ENCODE measurements at places on chromosomes 11 and 22. TPM values are rescaled to one million over a fixed set of nuclear protein-coding genes. Genes with fewer than 3 reads are reported as not detected.

DNA sequence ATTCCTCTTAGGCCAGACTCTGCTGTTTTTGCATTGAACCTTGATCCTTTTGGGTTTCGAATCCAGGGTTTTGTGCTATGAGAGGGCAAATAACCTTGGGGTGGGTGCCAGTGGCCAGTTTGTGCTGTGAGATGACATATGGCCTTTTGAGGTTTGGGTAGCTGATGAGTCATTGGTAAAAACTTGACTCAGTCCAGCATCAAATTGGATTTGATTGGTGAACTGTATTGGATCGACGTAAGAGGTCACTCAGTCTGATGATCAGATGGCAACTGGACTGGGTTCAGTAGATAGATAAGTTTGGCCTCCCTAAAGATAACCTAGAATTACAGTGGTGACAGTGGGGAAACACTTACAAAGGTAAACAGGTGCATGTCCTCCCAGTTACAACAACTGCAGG lies 41.0 kb upstream of the XKR3 start:
- peak; percentile 54 for DNase-seq

DNA sequence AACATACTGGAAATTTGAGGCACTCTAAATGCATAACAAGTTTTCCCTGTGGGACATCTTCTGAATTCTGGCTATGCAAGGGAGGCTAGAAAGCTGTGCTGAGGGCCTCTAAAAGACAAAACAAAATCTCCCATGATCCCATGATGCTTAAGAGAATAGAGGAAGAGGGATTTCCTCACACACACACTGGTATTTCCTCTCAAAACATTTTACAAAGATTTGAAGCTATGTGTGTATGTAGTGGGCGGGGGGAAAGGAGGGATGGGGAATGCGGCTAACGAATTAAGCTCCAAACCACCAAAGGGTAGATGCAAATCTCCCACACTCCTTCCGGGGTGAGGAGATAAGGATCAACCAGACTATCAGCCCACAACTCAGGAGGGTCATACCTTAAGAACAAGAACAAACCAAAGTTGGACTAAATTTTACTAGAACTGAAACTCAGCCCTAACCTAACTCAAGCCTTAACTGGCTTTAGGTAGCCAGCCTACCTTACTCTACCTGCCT lies 6.0 kb downstream of the OR2AT4 start:
- no peak for DNase-seq

DNA sequence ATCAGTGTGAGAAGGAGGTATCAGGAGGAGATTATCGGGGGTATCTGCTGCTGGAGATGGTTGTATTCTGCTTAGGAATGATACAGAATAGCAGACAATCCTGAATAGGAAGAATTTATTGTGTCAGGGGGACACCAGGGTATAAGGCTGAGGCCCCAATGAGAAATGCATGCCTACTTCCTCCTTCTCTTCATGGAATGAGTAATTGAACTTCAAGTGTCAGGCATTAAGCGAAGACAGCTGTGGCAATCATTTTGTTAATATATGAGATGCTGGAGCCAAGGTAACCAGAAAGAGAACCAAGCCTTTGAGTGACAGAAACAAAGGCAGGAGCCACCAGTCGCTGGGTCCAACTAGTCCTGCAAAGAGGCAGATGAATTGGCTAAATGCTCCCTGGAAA lies 49.1 kb downstream of the KIRREL3 start:
- no peak for DNase-seq

Gene SLN
- total RNA-seq, result not detected

DNA sequence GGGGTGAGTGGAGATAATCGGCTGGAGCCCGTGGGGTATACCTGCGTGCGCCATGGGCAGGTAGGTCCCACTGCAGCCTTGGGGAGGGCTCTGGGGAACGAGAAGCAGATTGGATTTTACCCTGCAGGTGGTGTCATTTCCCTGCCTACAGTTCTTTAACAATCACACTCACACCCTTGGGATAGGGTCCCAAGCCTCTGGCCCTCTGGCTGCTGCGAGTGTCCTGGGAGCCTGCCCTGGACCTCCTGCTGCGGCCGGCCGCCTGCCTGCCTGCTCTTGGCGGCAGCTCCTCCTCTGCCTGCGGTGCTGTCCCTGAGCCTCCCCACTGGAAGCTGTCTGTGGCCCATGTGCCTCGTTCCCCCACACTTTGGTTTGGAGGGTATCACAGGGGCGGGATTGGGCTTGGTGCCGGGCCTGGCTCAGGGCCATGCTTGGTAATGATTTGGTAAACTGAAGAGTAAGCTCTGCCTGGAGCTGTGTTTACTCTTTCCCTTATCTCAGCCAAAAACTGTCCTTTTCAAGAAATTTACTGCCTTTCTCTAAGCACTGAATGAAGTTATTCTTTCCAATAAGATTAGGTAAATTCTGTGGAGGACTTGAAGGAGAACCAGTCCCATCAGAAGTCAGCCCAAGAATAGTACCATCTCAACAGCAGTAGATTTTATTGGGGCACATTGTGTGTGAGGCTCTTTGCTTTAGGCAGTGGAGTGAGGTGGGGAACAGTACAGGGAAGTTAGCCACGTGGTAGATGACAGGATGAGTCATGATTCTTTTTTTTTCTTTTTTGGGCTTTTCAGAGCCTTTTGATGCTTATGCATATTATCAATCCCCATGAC lies 53.7 kb downstream of the TBC1D22A start:
- peak; percentile 45 for DNase-seq

- DNase-seq, result no peak
Measured at GRCh38 chr11:120216426-120217102, 5.7 kb downstream of the OAF start.

- DNase-seq, result no peak
Measured at GRCh38 chr11:114466742-114467141, 27.5 kb downstream of the REXO2 start.

DNA sequence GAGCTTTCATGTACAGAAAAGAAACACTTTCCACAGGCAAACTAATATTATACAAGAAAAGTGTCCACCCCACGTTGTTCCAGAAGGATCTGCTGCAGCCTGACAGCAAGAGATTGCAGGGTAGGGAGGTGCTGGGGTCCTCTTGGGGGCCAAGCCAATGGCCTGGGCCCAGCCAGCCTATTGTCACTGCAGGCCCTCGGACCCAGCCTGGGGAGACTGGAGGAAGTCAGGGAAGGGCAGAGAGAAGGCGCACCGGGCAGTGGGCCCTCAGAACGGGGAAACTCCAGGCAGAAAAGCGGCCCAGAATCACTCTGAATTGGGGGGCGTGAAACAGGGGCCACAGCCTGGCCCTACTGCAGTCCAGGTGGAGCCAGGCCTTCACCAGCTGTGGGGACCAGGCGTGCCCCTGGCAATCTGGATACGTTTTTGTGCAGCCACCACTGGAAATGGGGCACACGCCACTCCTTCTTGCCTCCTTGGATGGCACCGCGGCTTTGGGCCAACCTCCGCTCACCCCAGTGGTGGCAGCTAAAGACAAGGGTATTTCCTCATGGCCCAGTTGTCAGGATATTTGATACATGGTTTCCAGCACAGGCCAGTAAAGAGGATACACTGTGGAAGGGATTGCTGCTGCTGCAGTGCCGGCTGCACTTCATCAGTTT lies 3.9 kb upstream of the NAP1L4 start:
- DNase-seq, result no peak

- no peak for DNase-seq
Measured at GRCh38 chr11:118437208-118438125, 1.2 kb downstream of the KMT2A start.

Gene GLYAT
- not detected for total RNA-seq

GRCh38 chr22:44341431-44342346 lies 28.9 kb upstream of the SHISAL1 start:
- no peak for DNase-seq

DNA sequence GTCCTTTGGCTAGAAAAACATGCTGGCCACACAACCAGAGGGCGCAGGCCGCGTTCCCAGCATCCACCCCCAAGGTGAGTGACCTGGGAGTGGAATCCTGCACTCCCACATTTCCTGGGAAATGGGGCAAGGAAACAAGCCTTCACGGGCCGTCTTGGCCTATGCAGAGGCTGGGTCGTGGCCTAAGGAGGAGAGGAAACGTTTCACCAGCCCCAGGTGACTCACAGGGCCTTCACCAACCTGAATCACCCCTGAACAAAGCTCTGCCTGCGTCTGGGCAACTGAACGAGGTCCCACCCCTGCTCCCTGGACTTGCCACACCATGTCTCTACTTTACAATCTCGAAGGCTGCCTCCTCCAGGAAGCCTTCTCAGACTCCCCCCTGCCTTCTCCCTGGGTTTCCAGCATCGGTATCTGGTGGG lies 13.2 kb downstream of the MYH9 start:
- DNase-seq, result peak; percentile 76

Gene KRTAP5-8
- not detected for total RNA-seq

- no peak for DNase-seq
Measured at GRCh38 chr22:19446603-19447329, 745 bp downstream of the C22orf39 start.

- DNase-seq, result peak; percentile 88
Measured at GRCh38 chr22:19891317-19892256, 36.9 kb upstream of the GNB1L start.

DNA sequence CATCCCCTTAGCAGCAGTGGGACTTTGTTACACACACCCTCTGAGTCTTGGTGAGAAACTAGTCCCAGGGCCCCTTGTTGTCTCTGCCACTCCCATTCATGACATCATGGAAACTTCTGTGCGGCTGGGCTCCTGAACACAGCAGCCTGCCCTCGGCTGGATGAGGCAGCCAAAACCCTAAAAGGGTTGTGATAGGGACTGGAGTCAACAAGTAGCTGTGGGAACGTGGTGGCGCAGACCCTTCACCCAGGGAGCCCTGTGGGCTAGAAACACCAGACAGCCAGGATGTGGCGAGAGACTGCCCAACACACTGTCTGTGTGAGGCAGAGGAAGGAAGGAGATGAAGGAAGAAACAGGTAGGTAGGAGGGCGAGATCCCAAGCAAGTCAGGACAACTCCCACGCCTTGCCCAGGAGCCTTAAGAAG lies 3.9 kb downstream of the CD3D start:
- DNase-seq, result no peak

DNA sequence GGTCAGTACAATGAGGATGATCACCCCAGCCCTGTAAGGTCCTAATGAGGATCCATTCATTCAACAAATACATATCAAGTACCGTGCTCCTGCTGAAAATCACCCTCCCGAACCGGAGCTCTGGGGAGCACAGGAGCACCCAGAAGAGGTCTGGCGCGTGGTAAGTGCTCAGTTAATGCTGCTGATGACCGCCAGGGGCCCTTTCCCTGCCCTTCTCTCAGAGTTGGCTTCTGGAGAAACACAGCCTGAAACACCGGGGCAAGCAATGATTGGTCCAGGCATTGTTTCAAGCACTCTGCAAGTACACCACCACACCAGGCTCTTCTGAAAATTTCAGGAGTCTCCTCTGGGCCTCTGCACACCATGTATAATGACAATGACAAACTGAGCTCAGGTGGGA lies 3.8 kb upstream of the CCDC86 start:
- no peak for DNase-seq

GRCh38 chr22:40603088-40603605 lies 33.4 kb downstream of the MRTFA start:
- peak; percentile 52 for DNase-seq

- peak; percentile 16 for DNase-seq
Measured at GRCh38 chr11:115247361-115247760, 256.9 kb downstream of the CADM1 start.

GRCh38 chr11:71341173-71341572 lies 88.8 kb upstream of the SHANK2 start:
- no peak for DNase-seq

DNA sequence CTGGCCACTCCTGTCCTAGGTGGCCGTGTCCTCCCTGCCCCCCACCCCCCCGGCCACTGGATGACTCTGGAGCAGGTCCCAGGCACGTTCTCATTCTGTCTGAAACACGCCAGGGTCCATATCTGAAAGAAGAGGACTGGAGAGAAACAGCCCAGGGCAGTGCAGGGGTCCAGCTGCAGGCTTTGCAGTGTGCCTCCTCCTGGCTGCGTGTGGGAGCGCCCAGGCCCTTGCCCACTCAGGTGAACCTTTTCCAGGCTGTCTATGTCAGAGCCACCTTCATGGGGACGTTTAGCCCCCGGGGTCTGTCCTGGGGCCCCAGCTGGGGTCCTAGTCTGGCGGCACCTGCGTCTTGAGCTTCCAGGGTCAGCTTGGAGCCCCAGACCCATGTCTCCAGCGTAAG lies 15.6 kb downstream of the GRAMD4 start:
- DNase-seq, result no peak

GRCh38 chr11:46475926-46476545 lies 84.5 kb upstream of the CHRM4 start:
- DNase-seq, result no peak

DNA sequence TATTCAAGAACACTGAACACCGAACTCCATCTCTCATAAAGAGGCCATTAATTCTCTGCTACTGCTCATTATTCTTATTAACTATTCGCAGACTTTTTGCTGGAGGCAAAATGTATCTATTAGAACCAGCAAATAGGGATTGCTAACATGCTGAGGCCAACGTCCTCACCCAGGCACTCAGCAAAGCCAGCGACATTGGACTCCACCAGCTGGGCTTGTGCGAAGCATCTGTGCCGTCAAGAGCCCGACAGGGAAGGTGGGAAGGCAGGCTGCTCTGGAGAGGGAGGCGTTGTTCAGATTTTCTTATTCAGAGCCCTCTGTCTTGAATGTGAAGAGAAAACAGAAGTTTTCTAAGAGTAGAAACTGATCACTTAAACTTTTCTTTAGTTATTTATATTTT lies 615.6 kb upstream of the KIRREL3 start:
- DNase-seq, result no peak

- DNase-seq, result no peak
Measured at GRCh38 chr11:114311946-114312345, 15.7 kb downstream of the NNMT start.

GRCh38 chr11:75152651-75153427 lies 1.9 kb downstream of the SLCO2B1 start:
- DNase-seq, result no peak

Gene TFIP11
- 21.1 TPM for total RNA-seq

Gene OR52M1
- total RNA-seq, result not detected

DNA sequence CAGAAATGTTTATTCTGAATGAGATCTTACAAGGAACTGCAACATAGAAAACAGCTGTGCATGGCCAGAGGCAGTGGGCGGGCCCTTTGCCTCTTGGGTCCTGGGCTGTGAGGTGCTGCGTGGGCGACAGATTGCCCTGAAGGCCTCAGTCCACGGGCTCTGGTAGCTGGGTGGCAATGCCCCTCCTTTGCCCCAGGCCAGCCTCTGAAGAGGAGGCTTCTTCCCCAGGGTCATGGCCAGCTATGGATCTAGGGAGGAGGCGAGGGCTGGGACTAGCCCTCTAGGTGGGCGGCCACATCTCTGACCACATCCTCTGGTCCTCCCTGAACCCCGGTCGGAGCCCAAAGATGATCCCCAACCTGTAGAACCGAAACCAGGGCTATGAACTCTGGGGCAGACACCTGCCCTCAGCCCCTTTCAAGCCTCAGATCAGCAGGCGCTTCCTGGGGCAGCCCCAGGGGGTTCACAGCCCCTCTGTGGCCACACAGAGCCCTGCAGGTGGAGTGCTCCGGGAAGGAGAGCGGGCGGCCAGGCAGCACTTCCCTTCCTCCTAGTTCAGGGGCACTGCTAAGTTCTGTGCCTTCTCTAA lies 6.6 kb upstream of the CDC42BPG start:
- DNase-seq, result no peak

Gene TLCD5
- total RNA-seq, result 7.1 TPM

Gene INPP5J
- 0.33 TPM for total RNA-seq

GRCh38 chr11:128238521-128239265 lies 348.7 kb downstream of the ETS1 start:
- DNase-seq, result no peak

GRCh38 chr11:36090356-36091109 lies 146.7 kb downstream of the LDLRAD3 start:
- no peak for DNase-seq

GRCh38 chr11:63165706-63166310 lies 21.8 kb upstream of the SLC22A24 start:
- no peak for DNase-seq

Gene PNPLA3
- 2.0 TPM for total RNA-seq

Gene SMTN
- total RNA-seq, result 61.1 TPM
